Fibroblast of skin of right quadriceps (primary cell): ENCODE measurements at places on chromosomes 3 and 15.

- peak; percentile 53 for DNase-seq
Observed at GRCh38 chr3:60217156-60217911, 1033.9 kb downstream of the FHIT start.

DNA sequence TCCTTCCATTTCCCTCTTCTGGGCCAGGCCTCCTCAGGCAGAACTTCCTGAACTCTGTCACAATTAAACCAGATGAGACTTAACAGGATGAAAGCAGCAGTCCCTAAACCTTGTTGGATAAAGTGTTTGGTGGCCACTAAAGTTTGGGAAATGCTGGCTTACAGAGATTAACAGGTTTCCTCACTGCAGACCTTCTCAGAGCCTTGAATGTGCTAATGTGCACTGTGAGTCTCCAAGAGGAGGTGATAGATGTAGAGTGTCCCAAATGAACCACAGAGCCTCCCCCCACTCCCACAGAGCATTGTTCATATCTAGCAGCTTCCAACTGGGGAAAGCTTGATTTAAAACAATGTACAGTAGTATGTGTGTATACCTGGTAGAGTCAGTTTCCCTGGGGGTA lies 42.9 kb downstream of the HAPLN3 start:
- DNase-seq: no peak

GRCh38 chr3:5058471-5058951 lies 63.6 kb upstream of the ARL8B start:
- DNase-seq: peak; percentile 97

DNA sequence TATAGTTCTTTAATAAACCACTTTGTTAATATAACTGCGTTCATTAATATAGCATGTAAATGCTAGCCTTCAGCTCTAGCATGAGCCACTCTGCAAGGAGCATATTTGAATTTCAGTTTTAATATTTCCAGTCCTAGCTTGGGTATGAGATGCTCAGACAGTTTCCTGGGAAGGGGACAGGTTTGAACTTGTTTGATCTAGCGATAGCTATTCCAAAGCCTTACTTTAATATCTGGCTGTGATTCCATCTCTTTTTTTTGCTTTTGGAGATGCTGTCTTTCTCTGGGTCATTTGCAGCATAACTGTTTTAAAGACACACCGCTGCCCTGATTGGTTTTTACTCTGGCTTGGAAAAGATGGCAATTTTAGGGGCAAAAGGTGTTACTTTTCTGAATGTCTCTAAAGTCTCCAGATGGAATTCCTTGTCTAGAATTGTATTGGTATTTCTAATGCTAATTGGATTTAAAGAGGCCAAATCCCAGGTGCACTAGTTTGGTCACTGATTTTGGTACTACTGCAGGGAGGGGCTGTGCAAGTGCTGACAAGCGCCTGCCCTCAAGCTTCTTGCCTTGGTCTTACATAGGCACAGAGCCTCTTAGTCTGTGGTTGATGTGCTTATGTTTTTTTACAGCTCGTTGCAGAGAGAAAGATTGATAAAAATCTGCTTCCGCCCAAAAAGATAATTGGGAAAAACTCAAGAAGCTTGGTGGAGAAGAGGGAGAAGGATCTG lies 2.8 kb downstream of the NISCH start:
- DNase-seq: no peak

- no peak for DNase-seq
Observed at GRCh38 chr3:127684871-127685707, 12.3 kb downstream of the ABTB1 start.

GRCh38 chr3:20097015-20097414 lies 56.8 kb downstream of the KAT2B start:
- DNase-seq: no peak

GRCh38 chr3:133096900-133097613 lies 58.9 kb downstream of the TMEM108 start:
- DNase-seq: peak; percentile 70

DNA sequence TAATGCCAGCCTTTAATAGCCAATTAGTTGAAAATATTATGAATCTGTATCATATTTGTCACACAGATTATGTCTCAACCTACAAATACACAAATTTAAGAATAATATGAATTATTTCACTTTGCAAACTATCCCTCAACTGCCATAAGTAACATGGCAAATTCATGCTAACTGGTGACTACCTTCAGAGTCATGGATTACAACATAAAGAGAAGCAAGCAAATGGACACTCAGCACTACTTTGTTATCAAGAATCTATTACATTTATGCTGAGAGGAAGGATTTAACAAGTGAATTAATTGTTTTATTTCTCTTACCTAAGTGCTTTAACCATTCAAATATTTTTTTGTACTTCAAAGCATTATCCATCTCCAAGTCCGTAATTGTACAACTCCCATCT lies 103.1 kb upstream of the BCL6 start:
- DNase-seq: no peak

- DNase-seq: no peak
Observed at GRCh38 chr3:123781138-123781537, 103.0 kb downstream of the MYLK start.

GRCh38 chr3:14560110-14560509 lies 20.0 kb upstream of the GRIP2 start:
- DNase-seq: no peak

DNA sequence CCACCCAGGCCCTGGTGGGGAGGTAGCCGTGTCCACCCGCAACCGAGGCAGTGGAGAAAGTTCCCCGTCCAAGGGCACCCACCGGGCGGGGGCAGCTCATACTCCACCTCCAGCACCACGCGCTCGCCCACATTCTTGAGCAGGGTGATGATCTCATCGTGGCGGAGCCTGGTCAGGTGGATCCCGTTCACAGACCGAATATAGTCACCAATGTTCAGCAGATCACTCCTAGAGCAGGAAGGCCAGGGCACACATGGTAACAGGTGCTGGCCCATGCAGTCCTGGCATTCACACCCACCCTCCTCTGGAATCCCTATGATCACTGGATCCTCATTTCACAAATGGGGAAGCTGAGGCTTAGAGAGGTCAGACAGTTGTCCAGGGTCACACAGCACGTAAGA lies 15.8 kb downstream of the GRIP2 start:
- DNase-seq: no peak

DNA sequence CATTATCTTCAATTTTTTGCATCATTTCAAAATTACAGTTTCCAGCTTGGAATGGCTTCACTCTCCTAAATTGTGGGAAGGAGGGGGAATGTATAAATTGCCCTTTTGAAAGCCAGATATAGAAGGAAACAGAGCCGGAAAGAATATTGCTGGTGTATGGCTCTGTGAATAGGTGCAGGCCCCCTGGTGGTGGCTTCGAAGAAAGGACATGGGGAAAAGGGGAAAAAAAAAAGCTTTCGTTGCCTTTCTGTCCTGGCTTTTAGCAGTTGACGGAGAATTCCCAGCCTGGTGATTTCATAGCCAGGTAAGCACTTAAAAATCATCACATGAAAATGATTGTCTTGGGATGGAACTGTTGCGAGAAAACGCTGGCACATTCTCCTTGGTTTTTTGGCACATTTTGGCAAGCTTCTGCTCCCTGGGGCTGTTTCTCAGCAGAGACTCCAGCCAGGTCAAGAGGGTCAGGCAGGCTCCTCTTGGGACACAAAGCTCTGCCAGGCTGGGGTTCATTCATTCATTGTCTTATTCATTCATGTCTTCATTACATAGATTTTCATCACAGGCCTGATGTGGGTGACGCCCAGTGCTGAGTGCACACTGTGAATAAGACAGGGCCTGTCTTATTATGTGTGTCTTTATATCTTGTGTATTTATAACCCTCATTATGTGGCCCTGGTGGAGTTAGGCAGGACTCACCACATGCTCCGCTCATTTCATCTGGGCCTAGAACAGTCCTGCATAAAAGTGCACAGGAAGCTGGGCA lies 300.0 kb upstream of the TPM1 start:
- DNase-seq: peak; percentile 88

- no peak for DNase-seq
Observed at GRCh38 chr3:134934933-134935332, 139.9 kb downstream of the EPHB1 start.

DNA sequence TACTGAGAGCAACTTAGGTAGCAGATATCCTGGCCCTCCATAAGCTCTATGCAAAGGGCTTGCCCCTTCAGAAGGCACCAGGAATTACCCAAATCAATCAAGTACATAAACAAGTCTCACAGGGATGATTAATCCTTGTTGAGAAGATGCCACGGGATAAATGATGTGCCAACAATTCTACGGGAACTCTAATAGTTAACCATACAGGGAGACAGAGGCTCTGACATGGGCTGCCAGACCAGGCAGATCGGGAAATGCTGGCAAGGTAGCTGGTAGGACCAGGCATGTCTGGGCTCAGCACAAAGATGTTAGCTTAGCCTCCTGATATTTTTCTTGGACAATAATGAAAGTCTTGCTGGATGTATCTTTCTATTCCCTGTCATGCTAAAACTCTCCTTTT lies 249.3 kb upstream of the THBS1 start:
- no peak for DNase-seq

DNA sequence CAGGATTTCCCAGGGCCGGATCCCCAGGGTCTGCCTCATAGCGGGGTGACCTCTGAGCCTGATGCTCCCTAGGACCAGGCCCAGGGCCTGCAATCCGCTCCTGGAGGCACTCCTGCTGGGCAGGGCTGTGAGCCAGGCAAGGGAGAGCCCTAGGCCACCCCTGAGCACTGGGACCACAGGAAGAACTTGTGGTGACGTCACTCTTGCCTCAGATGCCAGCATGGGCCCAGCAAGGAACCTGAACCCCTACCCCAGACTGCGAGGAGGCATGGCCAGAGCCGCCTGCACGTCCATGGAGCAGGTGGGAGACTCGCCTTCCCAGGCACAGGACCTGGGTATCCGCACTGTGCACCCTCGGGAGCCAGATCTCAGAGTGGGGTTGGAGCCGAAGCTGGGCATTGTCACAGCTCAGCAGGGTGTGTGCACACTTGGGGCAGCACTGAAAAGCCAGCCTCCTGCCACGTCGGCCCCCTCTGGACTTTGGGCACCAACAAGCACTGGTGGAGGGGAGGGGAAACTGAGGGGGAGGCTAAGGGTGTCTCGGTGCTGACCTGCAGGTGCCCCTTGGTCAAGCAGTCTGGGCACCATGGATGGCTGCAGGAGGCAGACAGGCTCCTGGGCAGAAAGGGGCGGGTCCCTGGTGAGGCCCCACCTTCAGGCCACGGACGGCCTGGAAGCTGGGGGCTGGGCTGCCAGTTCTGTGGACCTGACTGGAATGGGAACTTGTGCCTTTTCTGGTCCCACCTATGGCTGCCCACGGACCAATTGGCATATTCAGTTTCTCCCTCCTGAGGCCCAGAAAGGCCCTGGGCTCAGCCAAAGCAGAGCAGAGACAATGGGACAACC lies 49.3 kb downstream of the SLC6A20 start:
- no peak for DNase-seq

- no peak for DNase-seq
Observed at GRCh38 chr3:108620250-108620649, 30.7 kb downstream of the DZIP3 start.

GRCh38 chr3:30766522-30766921 lies 127.9 kb downstream of the GADL1 start:
- DNase-seq: no peak

DNA sequence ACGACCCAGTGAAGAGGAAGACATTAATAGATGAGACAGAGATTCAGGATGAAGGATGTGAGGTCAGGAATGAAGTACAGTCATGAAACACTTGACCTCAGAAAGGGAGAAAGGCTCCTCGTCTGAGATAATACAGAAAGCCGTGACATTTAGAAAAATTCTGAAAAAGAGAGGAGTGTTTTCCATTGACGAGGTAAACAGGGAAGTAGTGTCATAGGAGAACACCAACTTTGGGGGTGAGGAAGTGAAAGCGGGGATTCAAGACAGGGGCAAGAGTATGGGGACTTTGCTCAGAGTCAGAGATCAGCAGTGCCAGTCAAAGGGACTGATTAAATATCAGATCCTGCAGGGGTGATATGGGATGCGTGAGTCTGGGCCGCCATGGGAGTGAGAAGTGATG lies 160.9 kb downstream of the PLCL2 start:
- DNase-seq: no peak

- no peak for DNase-seq
Observed at GRCh38 chr3:170865209-170866094, 4.5 kb downstream of the RPL22L1 start.

GRCh38 chr15:42365921-42366550 lies 6.7 kb downstream of the CAPN3 start:
- no peak for DNase-seq

- no peak for DNase-seq
Observed at GRCh38 chr3:139521816-139522215, 17.7 kb downstream of the RBP1 start.

DNA sequence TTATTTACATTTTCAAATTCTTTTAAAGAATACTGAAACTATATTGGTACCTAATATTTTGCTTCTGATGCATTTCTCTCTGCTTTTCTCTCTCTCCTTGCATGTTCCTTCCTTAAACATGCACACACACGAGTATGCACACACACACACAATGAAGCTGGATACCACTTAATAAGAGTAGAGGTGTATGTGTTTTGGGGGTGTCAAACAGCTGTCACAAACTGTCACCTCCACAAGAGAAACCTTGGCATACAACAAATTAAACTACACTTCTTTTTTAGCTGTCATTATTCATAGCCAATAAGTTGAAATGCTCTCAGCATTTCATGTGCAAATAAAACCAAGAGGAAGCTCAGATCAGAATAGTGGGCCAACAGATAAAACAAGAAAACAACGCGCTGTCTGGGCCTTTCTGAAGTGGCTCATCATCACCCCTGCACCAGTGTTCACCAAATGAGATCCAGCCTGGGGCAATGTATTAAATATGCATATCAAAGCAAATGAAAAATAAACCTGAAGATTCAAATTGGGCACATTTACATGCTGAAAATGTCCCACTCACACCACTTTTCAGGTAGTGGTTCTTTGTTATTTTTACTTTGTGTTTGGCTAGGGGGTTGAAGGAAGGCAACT lies 9.7 kb downstream of the MEIS2 start:
- no peak for DNase-seq

GRCh38 chr3:138935863-138936740 lies 10.8 kb downstream of the FOXL2 start:
- peak; percentile 31 for DNase-seq

GRCh38 chr15:93553167-93553935 lies 464.3 kb upstream of the RGMA start:
- DNase-seq: no peak

- no peak for DNase-seq
Observed at GRCh38 chr3:46433841-46434240, 26.8 kb downstream of the CCRL2 start.

DNA sequence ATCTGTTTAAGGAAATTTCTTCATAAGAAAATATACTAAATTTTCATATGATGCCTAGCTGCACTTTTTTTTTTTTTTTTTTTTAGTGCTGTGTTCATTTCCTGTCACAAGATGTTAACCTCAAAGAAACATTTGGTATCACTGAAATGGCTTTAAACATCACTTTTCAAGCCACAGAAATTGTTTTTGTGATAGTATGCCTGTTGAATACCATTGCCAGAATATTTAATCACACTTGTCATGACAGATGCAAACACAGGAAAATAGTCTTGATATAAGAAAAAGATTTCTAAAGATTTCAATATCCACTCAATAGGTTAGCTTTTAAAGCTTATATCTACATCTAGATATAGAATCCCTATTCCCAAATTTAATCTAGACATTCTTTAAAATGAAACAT lies 608.5 kb upstream of the AGTR1 start:
- no peak for DNase-seq

GRCh38 chr3:21944251-21944650 lies 193.2 kb upstream of the ZNF385D start:
- peak; percentile 46 for DNase-seq
